NCI-H526 (cell line): ENCODE measurements at places on chromosomes 12 and 14.

- DNase-seq, result peak; percentile 42
Measured at GRCh38 chr12:54300732-54301427, at the start of gene NFE2. TSS of gene NFE2 (minus strand) at chr12:54301015. CDS start at chr12:54295248, 5,767 bp downstream.

- DNase-seq, result no peak
Measured at GRCh38 chr14:103130965-103131364, 7.7 kb downstream of the TNFAIP2 start.

DNA sequence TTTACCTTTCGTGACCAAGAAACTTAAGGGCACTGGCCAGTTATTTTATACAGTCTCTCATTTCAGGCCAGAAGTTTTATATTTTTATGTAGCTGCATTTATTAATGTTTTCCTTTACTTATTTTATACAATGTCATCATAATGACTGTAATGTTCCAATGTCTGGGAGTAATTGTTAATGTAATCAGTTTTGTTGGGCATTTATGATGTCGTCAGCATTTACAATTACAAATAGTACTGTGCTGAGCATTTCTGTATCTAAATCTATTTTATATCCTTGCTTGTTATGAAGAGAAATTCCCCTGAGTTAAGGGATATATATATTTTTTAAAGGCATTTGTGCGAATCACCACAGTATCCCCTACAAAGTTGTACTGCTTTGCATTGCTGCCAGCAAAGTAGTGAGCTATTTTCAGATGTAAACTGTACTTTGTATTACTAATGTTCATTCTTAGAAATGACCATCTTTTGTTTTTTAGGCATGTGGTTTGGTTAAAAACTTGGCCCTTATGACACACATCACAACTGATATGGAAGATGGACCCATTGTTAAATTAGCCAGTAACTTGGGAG lies 74.4 kb downstream of the POLR3B start:
- no peak for DNase-seq

DNA sequence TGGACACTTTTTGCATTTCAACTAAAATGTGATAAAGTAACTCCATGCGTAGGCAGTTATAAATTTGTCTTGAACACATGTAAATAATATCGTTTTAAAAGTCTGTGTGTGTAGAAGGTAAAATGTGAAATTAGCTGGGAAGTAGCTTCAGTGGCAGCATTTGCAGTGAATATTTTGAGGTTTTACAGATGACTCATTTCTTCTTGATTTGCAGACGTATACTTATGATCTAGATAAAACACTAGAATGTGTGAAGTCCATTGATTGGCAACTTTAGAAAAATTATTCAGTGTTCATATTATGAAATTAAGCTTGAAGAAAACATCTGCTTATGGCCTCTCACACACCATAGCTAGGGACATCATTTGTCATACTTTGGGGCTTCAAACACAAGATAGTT lies 788.6 kb upstream of the NOVA1 start:
- no peak for DNase-seq

GRCh38 chr12:100234591-100235304 lies 32.1 kb downstream of the DEPDC4 start:
- DNase-seq, result peak; percentile 71

- no peak for DNase-seq
Measured at GRCh38 chr12:54036620-54037359, 3.9 kb downstream of the HOXC5 start.
